ENCODE measurements at places on chromosomes 5 and 9.

DNA sequence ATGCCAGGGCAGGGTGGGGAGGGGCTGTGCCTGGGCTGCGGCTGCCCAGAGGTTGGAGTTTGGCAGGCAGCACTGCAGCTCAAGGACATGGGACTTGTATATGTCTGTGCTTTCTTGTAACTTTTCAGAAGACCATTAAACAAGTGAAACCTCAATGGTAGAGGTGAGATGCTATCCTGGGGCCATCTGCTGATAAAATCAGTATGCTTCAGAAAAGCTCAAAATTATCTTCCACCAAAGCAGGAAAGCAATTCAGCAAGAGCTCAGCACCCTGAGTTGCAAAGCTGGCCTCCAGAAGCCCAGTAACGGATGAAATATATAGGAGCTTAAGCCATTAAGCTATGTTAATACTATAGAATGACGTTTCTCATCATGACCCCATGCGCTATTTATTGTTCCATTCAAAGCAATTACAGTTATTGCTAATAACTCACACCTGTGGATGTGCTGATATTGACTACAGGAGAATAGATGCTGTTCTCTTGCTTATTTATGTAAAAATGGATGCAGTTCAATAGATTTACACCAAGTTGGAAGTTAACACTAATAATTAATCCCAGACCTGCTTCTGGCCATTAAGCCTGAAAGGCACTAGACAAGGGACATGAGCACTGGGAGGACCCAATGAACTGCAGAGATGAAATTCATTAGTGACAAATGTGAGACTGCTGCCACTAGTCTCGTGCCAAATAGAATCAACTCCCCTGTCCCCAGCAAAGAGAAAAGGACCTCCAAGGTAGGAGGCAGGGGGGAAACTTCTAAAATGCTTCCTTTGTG lies 316.3 kb upstream of the PANK3 start:
- DNase-seq = no peak

GRCh38 chr5:163894645-163895044 lies 389.2 kb downstream of the MAT2B start:
- no peak for DNase-seq

DNA sequence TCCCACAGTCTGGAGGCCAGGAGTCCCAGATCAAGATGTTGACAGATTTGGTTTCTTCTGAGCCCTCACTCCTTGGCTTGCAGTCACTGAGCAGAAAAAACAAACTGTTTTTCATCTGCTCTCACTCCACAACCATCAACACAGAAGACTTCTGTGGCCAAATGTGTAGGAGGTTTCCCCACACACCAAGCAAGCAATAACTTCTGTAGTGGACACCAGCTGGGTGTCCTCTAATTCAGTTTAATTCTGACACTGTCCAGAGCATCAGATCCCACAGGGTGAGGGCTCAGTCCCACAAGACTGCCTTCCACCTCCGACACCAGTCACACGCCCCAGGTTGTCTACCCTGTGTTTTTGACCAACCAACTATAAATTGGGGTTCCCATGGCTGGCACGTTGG lies 209.9 kb downstream of the AOPEP start:
- no peak for DNase-seq

DNA sequence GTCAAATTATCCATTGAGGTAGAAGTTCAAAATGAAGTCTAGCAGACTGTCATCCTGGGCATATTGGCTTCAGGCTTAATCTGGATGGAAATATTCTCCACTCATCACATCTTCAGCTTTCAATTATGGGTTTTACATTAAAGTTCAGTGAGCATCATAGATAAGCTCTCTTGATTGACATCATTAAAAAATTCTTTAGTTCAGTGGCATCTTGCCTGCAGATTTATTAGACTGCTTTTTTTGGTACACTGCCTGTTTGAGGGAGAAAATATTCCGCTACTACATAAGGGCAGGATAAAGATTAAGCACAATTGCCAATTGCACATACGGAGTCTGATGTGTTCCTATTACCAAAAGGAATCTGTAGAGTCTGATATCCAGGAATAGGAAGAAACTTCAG lies 2353.8 kb downstream of the MAT2B start:
- DNase-seq = no peak

- no peak for DNase-seq
These were observed 60.9 kb upstream of the GDNF start for GRCh38 chr5:37900692-37901091.

DNA sequence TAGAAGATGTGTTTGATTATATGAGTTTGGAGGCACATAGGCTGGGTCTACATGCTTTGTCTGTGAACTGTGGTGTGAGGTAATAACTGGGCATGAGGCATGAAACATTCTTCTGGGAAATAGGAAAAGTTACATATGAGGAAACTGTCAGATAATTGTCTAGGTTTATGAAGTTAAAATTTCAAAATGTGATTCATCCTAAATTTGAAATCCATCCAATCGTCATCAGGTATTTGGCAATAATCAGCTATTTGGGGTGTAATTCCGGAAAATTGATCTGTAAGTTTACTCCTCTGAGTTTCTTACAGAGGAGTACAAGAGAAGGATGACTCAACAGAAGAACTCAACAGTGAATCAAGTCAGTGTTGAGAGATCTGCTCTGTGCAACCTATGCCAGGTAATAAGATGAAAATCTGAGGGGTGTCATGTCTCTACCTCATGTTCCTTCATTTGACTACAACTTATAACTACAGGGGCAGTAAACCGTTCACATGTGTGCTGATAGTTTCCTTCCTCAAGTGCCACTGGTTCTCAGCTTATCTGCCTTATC lies 1171.6 kb upstream of the CDH18 start:
- DNase-seq = no peak

GRCh38 chr5:79507251-79508205 lies 6.4 kb downstream of the HOMER1 start:
- DNase-seq = no peak

GRCh38 chr9:36597412-36598178 lies 24.9 kb downstream of the MELK start:
- no peak for DNase-seq

- DNase-seq = no peak
These were observed 22.0 kb downstream of the RC3H2 start for GRCh38 chr9:122883125-122883524.

DNA sequence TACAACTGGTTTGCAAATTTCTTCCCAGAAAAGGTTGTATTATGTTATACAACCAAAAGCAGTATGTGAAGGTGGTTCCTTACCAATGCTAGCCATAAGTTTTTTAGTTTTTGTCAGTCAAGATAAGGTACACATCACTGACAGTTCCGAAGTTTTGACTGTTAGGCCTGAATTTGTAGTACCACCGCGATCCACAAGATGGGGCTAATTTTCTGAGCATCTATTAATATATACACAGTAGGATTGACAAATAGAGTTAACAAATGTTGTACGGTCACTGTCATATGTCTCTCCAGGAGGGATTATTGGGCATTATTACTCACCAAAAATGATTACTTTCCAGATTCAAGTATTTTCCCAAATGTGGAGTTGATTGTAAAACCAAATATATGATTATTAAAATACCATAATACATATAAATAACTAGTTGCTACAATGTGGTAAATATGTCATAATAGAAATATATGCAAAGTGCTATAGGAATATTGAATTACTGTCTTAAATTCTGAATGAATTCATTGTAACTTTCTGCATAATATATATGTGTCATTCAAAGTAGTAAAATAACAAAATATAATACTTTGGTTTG lies 28.4 kb upstream of the LRRC19 start:
- no peak for DNase-seq

DNA sequence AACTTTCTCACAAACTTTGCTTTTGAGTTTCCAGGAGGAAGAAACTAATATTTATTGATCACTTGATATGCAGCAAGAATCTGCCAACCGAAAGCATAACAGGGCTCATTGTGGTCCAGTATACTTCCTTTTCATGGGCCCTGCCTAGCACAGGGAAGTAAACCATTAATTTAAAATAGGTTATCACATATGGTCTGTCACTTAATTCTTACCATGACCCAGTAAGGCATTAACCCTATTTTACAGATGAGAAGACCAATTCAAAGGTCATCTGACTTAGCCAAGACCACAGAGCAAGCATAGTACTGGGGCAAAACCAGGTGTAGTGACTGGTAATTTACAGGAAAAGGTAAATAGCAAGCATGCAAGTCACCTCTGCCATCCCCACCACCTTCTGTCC lies 336.9 kb upstream of the DMAC1 start:
- DNase-seq = no peak

DNA sequence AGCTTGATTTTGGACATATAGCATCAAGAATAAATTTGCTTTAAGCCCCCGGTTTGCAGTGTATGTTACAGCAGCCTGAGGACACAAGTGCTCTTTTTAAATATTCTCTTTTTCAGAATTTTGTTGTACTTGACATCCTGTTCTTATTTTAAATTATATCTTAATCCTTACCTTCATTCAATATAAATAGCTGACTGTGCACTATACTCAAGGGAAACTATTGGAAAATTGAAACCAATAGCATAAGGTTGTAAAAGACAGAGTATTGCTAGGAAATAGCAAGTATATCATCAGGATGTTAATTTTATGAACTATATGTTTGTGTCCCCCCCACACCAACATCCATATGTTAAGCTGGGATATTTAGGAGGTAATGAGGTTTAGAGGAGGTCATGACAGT lies 120.4 kb upstream of the CDH10 start:
- DNase-seq = no peak

- DNase-seq = no peak
These were observed 10.5 kb downstream of the PJA2 start for GRCh38 chr5:109399092-109399759.

- no peak for DNase-seq
These were observed 93.6 kb upstream of the TLE4 start for GRCh38 chr9:79477955-79478771.

DNA sequence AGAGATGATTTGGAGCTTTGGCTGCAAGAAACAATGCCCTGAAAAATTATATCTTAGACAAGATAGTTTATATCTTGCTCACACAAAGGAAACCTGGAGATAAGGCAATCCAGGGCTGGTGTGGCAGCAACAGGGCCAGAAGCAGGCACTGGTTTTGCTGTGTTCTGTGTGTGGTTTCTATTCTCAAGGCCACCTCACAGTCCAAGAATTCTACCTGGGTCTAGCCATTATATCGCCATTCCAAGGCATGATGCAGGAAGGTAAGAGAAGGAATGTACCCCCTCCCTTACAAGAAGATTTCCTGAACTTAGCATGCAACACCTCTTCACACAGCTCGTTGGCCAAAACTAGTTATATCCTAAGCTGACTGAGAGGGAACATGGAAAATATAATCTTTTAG lies 74.5 kb upstream of the MEGF10 start:
- DNase-seq = no peak

DNA sequence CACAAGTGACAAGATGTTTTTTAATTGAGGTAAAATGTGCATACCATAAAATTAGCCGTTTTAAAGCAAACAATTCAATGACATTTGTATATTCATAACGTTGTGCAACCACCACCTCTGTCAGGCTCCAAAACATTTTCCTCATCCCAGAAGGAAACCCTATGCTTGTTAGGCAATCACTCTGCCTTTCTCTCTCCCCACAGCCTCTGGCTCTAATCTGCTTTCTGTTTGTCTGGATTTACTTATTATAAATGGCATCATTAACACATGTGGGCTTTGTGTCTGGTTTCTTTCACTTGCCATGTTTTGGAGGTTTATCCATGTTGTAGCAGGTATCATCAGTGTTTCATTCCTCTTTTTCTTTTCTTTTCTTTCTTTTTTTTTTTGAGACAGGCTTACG lies 1.4 kb upstream of the N4BP3 start:
- DNase-seq = no peak

- no peak for DNase-seq
These were observed 189.0 kb downstream of the SEC61B start for GRCh38 chr9:99411068-99411467.

GRCh38 chr5:56208681-56209080 lies 24.4 kb downstream of the ANKRD55 start:
- no peak for DNase-seq

DNA sequence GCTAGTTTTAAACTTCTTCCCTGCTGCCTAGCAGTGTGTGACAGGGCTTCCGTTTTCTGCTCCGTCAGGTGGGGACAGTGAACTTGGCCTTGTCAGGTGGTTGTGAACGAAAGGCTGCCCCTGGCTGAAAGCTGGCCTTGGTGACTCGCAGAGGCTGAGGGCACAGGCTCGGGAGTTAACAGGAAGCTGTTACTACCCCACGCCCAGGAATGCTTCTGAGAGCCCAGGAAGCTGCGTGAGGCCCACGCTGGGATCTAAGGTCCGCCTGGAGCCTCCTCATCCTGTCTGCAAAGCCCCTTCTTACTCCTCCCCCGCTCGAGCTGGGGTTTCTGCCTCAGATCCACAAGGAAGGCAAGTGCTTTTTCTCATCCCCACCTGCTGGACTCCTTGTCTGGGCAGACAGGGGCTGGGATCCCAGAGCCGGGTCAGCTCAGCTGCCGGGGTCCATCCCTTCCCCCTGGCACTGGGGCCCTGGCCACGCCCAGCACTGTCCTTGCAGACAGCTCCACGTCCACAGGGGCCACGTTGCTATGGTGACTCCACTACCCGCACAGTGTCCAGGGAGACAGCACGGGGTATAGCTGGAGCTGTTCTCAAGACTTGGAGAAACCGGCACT lies 124.7 kb upstream of the TBC1D2 start:
- DNase-seq = no peak

DNA sequence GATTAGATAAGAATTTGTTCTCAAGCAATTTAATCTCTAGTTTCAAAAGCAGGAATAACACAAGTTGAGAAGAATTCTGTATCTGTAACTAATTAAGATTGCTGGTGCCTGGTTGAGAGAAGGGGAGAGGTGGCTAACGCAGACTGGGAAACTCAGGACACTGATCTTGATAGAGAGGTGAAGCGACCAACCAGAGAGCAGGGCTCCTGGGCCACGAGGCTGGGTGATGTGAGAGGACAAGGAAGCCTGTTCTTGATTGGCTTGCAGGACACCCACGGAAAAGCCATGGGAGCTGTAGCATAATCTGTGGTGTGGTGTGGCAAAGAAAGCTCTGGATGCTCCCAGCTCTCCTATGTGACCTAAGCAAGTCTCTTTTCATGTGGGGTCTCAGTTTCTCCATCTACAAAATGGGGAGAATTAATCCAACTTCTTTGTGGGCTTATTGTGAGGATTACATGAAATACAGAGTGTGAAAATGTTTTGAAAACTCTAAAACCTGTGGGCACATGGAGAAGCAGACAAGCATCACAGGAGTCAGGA lies 594.1 kb upstream of the BRINP1 start:
- DNase-seq = no peak

DNA sequence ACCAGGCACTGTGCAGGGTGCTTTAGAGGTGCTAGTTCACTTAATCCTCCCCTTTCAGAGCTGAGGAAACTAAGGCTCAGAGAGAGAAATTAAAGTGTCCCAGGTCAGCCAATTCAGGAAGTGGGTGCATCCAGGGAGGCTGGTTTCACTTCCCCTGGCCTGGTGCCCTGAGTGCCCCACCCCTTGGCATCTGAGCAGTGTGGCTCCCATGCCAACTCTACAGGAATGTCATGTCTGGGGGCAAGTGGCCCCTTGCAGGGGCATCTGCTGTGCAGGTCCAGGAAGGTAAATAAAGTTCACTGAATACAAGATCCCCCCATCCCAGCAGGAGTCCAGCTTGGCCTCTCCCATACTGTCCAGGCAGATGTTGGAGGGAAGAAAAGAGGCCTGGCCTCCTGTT lies 4.4 kb upstream of the N4BP3 start:
- no peak for DNase-seq
